ENCODE measurements at places on chromosomes 1 and 21.

DNA sequence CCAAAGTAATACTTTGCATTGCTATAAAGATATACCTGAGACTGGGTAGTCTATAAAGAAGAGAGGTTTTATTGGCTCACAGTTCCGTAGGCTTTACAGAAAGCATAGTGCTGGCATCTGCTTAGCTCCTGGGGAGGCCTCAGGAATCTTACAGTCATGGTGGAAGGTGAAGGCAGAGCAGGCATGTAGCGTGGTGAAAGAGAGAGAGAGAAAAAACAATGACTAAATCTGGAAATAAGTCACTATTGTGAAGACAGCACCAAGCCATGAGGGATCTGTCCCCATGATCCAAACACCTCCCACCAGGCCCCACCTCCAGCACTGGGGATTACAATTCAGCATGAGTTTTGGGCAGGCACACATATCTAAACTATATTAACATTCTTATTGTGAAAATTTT, 30.4 kb downstream of the SLC30A7 start:
- no peak for DNase-seq

- DNase-seq: no peak
These were observed 28.4 kb downstream of the EVI5 start for GRCh38 chr1:92756537-92756936.

GRCh38 chr1:212648431-212648830, 39.9 kb downstream of the ATF3 start:
- DNase-seq: no peak

- no peak for DNase-seq
These were observed 48.4 kb downstream of the SLAMF6 start for GRCh38 chr1:160474392-160475242.

DNA sequence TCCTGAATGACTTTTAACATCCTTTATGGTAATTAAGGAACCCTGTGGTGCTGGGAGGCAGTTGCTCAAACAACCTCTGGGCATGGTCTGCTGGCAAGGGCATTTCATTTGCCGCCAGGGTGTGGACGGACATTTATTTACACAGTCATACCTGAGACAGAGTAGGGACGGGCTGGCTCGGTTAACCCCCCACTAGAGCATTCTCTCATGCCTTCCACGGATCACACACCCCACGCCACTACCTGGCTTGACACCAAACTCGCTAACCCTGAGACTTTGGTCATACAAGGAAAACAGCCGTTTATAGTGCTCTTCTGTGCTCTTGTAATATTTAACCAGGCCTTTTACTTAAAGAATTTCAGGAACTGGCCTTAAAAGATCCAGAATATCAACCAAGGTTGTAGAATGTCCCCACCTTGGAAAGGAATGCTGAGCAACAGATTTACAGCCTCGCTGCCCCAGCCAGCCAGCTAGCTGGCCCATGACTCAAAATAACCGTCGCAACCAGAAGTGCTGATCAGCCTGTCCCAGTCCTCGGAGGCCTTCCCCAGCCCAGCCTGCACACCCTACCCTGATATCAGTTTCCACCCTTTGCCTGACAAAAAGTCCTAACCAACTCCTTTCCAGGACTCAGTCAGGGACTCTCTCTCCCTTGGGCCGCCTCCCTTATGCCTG, 6.5 kb upstream of the PDXK start:
- DNase-seq: no peak

DNA sequence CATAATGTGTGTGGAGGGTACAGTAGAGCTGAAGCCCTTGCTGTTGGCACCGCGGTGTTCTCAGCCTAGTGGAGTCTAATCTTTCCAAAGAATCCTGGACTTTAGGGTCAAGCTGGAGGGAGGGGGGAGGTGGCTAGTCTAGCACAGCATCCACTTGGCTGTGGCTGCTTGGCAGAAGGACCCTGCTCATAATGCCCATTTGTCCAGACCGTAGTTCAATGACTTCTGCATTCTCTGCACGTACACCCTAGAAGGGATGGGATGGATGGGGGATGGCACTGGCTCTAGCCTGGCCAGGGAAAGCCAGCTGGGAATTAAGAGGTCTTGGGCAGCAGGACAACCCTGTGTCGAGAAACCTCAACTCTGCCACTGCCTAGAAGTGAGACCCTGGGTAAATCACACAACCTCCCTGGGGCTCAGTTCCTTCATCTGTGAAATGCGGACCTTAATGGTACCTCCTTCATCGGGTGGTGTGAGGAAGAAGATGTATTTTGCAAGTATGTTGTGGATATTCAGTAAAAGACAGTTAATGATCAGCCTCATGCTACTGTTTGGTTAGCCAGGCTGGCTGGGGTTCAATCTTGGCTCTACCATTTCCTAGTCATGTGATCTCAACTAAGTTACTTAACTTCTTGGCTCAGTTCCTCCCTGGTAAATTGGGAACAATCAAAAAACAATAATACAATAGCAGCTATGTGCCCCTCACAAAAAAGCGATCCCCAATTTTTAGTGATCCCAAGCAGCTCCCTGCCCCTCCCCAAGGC, 27.2 kb upstream of the CLIC4 start:
- DNase-seq: no peak

GRCh38 chr1:103142461-103142860, 34.1 kb upstream of the COL11A1 start:
- no peak for DNase-seq

DNA sequence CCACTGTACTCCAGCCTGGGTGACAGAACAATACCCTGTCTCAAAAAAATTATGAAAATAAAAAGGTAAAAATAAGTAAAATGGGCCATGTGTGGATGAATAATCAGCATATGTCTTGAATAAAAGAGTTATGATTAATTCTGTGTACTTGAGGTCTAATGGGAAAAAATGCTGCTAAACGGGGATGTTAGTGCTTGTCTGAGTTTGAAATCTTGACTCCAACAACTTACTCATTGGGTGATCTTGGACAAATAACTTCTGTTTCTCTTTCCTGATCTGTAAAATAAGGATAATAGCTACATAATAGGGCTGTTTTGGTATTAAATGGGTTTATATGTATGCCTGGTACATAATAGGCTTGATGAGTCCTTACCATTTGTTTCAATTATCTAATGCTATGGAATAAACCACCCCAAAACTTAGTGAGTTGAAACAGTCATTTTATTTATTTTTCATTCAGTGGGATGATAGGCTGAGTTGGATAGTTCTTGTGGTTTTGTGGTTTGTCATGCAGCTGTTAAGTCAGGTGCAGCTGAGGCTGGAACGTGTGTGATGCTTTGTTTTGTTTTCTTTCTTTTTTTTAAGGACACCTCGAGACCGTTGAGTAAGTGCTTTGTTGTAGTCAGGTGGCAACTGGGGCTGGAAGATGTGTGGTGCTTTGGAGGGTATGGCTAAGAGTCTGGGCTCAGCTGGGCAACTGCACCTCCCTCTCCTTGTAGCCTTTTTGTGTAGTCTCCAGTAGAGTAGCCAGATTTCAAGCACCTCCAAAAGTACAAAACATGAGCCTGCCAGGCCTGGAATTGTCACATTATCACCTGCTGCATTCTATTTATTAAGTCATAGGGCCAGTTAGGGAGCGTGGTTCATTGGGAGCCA, 4.9 kb downstream of the MDM4 start:
- DNase-seq: no peak

- DNase-seq: no peak
These were observed 58.6 kb downstream of the DDX20 start for GRCh38 chr1:111814305-111814628.

GRCh38 chr21:26709090-26709489, 136.0 kb upstream of the CYYR1 start:
- DNase-seq: no peak

- DNase-seq: no peak
These were observed 9.9 kb upstream of the ETV3 start for GRCh38 chr1:157147906-157148700.

GRCh38 chr21:15809065-15809464, 79.3 kb downstream of the USP25 start:
- DNase-seq: no peak

- DNase-seq: no peak
These were observed 2.1 kb downstream of the DLGAP3 start for GRCh38 chr1:34927316-34927715.

- DNase-seq: no peak
These were observed 755.2 kb upstream of the ADAMTS5 start for GRCh38 chr21:27722095-27722494.

- DNase-seq: peak; percentile 28
These were observed 114.5 kb downstream of the KIAA0319L start for GRCh38 chr1:35442734-35443133.

DNA sequence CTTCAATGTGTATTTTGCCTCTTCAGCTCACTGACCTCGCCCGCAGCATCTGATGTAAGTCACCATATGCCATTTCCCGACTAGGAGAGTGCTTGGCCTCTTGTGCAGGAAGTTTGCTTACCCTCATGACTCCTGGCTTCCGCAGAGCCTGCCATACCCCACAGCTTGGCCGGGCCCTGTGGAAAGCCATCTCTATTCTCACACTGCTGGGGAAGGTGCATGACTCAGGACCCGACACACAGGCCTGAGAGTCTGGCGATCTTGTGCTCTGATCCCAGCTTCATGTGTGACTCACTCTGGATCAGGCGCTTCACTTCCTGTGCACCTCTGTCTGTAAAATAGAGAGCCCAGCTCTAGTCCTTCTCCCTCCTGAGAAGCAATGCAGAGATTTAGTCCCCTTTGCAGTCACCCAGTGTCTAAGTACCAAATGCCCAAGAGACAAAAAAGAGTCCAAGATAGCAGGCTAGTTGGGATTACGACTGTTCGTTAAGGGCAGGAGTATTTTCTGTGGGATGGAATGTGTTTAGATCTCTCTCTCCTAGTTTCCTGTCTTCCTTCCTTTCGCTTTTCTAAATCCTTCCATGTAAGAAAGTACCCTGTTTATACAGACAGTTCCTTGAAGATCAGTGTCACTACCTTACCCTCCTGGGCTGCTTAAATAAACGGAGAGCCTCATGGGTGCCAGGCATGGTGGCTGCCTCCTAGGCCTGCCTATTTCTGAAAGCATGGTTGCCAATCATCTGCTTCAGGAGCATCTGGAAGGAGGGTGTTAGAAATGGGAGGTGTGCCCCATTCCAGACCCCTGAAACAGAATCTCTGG, 62.8 kb upstream of the KIF26B start:
- DNase-seq: no peak

DNA sequence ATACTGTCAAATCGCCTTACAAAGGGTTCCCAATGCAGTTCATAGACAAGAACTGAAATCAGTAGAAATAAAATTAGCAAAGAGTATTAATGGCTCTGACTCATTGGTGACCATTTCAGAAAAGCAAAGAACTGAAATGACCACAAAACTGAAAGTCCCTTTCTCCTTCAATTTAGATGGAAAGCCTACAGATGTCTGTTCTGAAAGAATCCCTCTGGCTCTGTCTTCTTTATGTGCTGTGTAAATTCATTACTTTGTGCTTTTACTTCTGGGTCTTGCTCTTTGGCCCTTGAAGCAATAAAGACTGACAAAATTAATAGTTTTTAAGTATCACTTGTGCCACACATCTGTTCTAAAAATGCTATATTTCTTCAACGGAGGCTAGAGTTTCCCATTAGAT, 62.7 kb upstream of the GPR89A start:
- no peak for DNase-seq

DNA sequence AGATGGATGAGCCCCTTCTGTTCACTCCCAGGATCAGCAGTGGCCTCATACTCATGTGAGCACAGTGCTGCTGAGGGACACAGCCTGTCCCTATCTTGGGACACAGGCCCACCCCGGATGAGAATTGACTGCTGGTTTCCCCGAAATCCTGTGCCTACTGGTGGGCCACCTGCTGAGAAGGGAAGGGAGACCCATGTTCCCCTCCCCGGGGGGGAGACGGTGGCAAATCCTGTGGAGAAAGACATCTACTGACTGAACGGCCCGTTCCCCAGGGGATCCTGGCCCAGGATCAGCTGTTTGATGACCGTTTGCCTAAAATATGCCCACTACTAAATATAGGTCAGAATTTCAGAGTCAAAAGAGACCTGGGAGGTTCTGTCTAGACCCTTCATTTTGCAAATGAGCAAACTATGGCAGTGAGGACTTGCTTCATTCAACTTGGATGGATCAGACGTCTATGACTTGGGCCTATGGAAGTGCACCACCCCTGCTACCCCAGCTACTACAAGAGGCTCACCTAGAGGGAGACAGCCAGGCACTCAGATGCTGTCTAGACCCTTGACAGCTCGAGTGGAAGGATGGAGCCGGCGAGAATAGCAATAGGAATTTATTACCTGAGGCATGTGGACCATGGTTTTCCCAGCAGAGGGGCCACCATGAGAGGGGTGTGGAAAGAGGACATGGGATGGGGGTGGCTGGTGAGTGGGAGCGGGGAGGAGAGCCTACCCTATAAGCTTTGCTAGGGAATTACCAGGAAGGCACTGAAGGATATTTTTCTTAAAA, 15.6 kb upstream of the THEMIS2 start:
- DNase-seq: no peak

DNA sequence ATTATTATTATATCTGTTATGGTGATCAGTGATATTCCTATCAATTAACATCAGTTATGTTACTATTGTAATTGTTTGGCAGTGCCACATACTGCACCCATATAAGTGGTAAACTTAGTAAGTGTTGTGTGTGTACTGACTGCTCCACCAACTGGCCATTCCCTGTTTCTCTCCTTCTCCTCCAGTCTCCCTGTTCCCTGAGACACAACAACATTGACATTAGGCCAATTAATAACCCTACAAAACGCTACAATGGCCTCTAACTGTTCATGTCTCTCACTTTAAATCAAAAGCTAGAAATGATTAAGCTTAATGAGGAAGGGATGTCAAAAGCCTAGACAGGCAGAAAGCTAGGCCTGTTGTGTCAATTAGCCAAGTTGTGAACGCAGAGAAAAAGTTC, 6.6 kb upstream of the THRAP3 start:
- DNase-seq: no peak

DNA sequence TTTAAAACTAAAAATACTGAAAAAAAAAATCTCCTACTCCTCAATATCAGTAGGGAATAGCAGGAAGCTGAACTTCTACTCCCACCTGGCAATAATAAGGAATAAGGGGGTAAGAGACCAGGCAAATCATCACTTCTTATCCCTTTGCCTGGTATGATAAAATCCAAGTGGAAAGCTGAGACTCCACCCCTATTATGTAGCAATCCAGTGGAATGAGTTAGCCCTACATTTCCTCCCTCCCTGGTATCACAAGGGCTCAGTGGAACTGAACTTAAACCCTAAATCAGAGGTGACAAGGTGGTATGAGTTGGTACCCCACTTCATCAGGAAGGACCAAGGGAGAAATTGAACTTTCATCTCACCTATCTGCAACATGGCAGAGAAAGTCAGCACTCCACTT, 25.7 kb downstream of the TRIM33 start:
- no peak for DNase-seq

DNA sequence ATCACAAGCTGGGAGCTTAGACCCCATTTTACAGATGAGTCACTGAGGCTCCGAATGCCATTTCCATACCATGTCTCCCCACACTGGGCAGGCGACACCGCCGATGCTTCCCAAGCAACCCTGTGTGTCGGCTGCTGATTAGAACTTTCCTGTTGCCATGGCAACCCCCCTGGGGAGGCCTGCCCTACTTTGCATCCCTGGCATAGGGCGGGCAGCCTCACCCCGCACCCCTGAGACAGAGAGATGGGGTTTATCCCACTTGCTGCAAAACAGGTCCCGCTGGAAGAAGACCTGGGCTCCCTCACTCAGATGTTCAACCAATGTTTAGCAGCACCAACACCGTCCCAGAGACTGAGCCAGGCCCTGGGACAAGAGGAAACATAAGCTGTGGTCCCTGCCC, 81.5 kb downstream of the CAMK2N1 start:
- DNase-seq: no peak
